ENCODE measurements at places on chromosomes 1 and 21.

- no peak for DNase-seq
Observed at GRCh38 chr1:74767490-74767889, 34.5 kb downstream of the TYW3 start.

- no peak for DNase-seq
Observed at GRCh38 chr1:199319341-199319740, 680.5 kb downstream of the PTPRC start.

- DNase-seq: no peak
Observed at GRCh38 chr1:12114916-12115315, 51.8 kb downstream of the TNFRSF8 start.

- DNase-seq: no peak
Observed at GRCh38 chr1:61053712-61054600, 28.4 kb upstream of the NFIA start.

GRCh38 chr1:23417570-23417969 is 7.0 kb downstream of the TCEA3 start:
- DNase-seq: no peak

- DNase-seq: no peak
Observed at GRCh38 chr1:192475970-192476369, 99.6 kb upstream of the RGS1 start.

DNA sequence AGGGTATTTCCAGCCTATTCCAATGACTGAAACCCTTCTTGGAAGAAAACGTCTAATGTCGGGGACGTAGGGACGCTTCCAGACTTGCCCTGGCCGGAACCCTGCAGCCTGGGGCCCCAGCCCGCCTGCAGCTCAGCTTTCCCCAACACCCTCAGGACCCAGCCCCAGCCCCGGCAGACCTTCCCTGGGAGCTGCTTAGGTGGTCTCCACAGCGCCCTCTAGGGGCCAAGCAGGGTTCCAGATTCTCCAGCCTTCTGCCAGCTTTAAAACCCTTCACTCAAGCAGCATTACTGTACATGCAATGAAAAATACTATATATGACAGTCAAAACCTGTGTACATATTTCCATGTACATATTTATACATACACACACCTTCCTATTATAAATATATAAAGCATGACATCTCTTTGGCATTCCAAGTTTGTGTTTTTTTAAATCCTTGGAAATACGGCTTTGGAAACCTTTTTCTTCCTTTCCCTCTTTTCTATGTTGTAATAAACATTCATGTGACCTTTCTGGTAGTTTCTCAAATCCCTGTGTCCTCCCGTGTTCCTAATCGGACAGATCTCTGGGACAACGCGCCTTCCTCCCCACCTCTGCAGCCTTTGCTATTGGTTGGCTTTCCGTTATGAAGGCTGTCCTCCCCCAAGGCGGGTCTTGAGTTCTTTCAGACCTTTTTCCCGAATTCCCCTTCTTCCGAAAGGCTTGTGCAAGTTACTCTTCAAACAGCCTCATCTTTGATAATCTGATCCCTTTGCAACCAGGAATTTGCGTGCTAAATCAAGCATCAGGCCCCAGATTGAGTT is 60.3 kb downstream of the STUM start:
- DNase-seq: peak; percentile 69

DNA sequence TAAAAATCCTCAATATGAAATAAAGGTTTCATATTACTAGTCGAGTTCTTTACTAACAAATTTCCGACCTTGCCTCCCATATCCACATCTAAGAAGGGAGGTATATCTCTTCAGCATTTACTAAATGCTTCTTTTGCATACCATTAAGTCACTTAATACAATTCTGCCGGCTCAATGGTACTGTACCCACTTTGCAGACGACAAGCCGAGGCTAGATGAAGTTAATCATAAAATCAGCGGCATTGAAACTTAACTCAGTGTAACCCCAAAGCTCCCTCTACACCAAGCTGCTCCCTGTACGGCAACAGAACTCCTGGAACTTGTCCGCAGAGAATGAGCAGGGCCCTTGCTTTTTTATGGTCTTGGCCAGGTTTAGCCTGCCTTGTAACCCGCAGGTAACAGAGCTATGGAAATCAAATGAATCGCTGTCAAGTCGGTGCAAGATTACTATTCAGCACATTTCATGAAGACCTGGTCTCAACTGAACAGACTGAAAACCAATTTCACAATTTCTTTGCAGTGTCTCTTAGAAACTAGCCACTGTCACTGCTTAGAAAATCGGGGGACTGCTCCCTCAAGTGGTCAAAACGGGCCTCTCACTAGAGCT is 738 bp downstream of the INTS7 start:
- DNase-seq: no peak

DNA sequence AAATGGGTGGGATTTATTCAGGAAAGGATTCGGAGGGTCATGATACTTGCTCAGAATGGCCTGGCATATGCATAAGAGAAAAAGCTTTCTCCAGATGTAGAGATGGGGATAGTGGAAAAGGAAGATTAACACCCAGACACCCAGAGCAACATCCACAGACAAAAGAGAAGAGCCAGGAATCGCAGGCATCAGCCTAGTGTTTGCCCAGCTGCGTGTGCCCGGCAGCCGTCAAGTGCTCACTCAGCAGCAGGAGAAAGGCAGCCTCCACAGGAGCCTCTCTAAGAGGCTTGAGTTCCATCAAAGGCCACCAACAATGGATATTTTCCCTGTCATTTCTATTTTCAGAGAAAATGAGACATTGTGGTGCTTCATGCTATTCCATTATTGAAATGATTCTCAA is 54.7 kb downstream of the NTPCR start:
- no peak for DNase-seq

- no peak for DNase-seq
Observed at GRCh38 chr21:36005018-36005417, 55.3 kb downstream of the SETD4 start.

DNA sequence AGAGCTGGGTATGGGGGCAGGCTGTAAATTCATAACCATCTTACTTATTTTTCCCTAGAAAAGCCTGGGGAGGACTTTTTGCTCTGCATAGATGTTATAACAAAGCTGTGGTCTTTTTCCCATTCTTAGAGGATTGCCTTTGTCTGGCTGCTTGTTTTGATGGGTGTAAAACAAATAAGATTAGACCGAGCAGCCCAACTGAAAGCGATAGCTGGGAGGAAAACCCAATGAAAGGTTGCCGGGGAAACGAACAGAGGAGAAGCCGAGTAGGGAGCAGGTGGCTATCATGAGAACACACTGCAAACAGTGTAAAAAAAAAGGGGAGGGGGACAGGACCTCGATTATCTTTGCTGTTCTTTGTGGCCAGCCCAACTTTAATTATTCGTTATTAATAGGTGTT is 1.9 kb downstream of the ELAVL4 start:
- DNase-seq: no peak

DNA sequence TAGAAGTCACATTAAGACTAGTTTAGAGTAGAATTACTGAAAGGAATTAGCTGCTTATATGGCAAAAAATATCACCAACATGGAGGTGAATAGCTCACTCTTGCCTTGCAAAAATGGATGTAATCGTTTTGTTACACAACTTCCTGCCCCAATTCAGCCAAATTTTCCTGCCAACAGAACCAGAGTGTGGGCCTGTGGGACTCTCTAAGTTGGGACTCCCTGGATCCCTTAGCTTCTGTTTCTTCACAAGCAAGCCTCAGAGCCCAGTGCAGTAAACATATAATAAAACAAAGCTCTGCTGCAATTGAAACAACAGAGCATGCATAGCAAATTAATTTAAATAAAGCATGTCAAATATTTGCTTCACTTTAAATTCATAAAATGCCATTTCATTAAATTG is 232.5 kb downstream of the TNR start:
- no peak for DNase-seq

DNA sequence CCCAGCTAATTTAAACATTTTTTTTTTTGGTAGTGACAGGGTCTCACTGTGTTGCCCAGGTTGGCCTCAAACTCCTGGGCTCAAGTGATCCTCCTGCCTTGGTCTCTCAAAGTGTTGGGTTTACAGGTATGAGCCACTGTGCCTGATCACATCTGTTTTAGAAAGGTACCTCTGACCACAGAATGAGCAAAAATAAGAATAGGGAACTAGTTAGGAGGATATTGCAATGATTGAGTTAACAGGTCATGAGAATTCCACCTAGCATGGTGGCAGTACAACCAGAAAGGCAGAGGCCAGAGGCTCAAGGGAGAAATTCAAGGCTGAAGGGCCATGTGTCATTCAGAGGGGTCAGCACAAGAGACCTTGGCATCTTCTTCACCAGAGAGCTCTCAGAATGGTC is 49.6 kb downstream of the ELAPOR1 start:
- no peak for DNase-seq

GRCh38 chr21:34342476-34342875 is 21.3 kb upstream of the KCNE2 start:
- no peak for DNase-seq

- no peak for DNase-seq
Observed at GRCh38 chr1:65724151-65724550, 68.5 kb upstream of the PDE4B start.

GRCh38 chr1:171807556-171807955 is 26.1 kb downstream of the METTL13 start:
- no peak for DNase-seq

DNA sequence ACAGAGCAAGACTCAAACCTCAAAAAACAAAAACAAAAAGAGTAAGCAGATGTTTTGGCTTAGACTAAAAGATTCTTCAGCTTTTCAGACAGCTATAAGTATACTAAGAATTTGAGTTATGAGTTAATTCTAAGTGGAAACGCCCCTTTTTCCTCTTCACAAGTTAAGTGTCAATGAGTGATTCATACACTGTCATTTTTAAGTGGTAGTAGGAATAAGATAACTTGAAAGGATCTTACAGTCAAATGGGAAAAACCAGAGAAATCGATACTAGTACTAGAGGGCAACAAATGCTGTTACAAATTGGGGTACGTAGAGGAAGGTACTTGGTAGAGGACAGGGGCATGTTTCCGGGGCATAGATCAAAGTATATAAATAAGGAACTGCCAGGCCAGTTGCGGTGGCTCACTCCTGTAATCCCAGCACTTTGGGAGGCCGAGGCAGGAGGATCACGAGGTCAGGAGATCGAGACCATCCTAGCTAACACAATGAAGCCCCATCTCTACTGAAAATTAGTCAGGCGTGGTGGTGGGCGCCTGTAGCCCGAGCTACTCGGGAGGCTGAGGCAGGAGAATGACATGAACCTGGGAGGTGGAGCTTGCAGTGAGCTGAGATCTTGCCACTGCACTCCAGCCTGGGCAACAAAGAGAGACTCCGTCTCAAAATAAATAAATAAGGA is 7.4 kb downstream of the H3-3A start:
- DNase-seq: peak; percentile 18

Data from activated naive CD4-positive, alpha-beta T cell treated with anti-CD3 and anti-CD28 coated beads, Interleukin-2, amount 50 U/mL, for 16 hours (primary cell).